ENCODE measurements at places on chromosomes 6 and 20.
A peak's percentile ranks its signal among the peaks of the same experiment; 100 is the strongest.

GRCh38 chr6:170367241-170367640 lies 60.7 kb downstream of the FAM120B start:
- DNase-seq = no peak

DNA sequence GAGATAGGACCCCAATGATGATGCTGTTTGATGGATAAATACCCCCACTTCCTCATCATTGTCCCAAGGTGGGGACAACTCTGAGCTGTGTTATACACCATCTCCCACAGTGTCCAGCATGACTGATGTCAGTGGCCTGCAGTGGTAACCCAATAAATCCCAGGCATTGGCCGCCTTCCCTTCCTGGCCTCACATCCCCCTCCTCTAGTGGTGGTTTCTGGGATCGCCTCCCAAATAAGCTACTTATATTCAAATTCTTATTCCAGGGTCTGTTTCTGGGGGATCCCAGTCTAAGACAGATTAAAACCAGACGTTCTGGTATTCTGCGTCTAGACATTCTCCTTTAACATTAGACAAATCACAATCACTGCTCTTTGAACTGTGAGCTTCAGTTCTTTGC lies 90.6 kb downstream of the SCP2D1 start:
- no peak for DNase-seq

DNA sequence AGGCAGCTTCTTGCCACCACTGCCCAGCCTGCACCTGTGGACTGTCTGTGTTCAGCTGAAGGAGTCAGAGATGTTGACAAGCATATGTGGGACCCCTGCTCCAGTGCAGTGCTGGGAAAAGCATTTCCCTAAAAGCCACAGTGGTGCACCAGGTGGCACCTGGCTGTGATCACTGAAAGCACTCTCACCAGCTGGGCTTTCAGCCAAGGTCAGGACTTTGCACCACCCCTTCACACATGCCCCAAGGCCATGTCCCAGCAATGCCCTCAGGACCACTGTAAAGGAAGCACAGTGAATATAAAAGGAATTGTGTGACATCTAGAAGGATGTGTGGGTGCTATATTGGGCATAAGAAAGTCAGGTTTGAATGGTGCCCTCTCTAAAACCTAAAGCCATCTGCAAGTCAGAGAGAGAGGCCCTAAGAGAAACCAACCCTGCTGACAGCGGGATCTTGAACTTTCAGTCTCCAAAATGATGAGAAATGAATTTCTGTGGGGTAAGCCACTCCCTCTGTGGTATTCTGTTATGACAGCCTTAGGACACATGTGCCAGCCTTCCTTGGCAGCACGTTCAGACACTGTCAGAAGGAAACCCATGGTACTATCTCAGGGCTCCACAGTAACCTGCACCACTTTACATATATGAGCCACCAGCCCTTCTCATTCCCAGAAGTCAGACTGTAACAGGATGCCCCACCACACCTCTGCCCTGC lies 30.7 kb downstream of the CBLN4 start:
- no peak for DNase-seq

GRCh38 chr6:166253281-166253681 lies 54.9 kb downstream of the PRR18 start:
- DNase-seq = peak; percentile 18

- no peak for DNase-seq
Measured at GRCh38 chr6:15398633-15399275, 152.9 kb downstream of the JARID2 start.

GRCh38 chr6:76886900-76887299 lies 576.4 kb downstream of the HTR1B start:
- no peak for DNase-seq

- DNase-seq = no peak
Measured at GRCh38 chr6:144536079-144536478, 250.9 kb downstream of the UTRN start.

- DNase-seq = no peak
Measured at GRCh38 chr6:90537723-90538258, 49.1 kb downstream of the MAP3K7 start.

Measured in activated CD4-positive, alpha-beta T cell treated with anti-CD3 and anti-CD28 coated beads, Interleukin-2, amount 50 U/mL, for 4 hours (primary cell).